Progenitor cell of endocrine pancreas (in vitro differentiated cells): ENCODE measurements at places on chromosomes 6 and 20. TPM values are rescaled to one million over a fixed set of nuclear protein-coding genes. Genes with fewer than 3 reads are reported as not detected.

FRK gene
- 8.6 and 8.8 TPM in 2 replicates for total RNA-seq

PI16 gene
- not detected in 2 replicates for total RNA-seq

- H3K4me3 ChIP-seq = peak overlapping the region; percentile 29
- H3K36me3 ChIP-seq = no peaks in the 10 kb centered on the region
- peaks cover 77% of the 10 kb centered on the region for H3K27me3 ChIP-seq
These were observed 1.4 kb upstream of the INSM1 start for GRCh38 chr20:20366551-20366875.

DNA sequence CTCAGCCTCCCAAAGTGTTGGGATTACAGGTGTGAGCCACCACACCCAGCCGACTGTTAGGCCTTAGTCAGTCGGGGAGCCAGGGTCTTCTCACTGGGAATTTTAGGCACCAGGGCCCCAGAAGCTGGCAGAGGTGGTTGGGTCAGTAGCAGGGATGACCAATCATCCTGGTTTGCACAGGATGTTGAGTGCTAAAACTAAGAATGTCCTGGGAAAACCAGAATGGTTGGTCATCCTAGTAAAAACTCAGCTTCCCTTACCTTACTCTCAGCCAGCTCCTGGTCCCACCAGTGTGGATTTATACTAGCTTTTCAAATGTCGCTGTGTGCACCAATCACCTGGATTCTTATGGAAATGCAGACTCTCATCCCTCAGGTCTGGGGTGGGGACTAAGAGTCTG lies 31.8 kb downstream of the KCNG1 start:
- no peak overlapping the region for H3K4me3 ChIP-seq
- H3K4me1 ChIP-seq = peaks cover 4% of the 10 kb centered on the region
- H3K27me3 ChIP-seq = peaks cover 7% of the 10 kb centered on the region
- no peak for DNase-seq
- no peaks in the 10 kb centered on the region for H3K36me3 ChIP-seq
- H3K27ac ChIP-seq = no peak overlapping the region

- H3K27me3 ChIP-seq = no peaks in the 10 kb centered on the region
- no peak overlapping the region for H3K4me3 ChIP-seq
- peaks cover 16% of the 10 kb centered on the region for H3K4me1 ChIP-seq
- no peak for DNase-seq
- peaks cover 5% of the 10 kb centered on the region for H3K36me3 ChIP-seq
- no peak overlapping the region for H3K27ac ChIP-seq
These were observed 68.5 kb downstream of the FYN start for GRCh38 chr6:111804627-111805235.

GRCh38 chr6:69584913-69585729 lies 211.7 kb downstream of the LMBRD1 start:
- H3K27me3 ChIP-seq = peaks cover 7% of the 10 kb centered on the region
- no peaks in the 10 kb centered on the region for H3K36me3 ChIP-seq
- H3K4me3 ChIP-seq = no peak overlapping the region
- no peak overlapping the region for H3K27ac ChIP-seq
- no peaks in the 10 kb centered on the region for H3K4me1 ChIP-seq

- H3K4me1 ChIP-seq = no peaks in the 10 kb centered on the region
- H3K36me3 ChIP-seq = peaks cover 11% of the 10 kb centered on the region
- H3K27me3 ChIP-seq = no peaks in the 10 kb centered on the region
- no peak overlapping the region for H3K27ac ChIP-seq
- no peak for DNase-seq
- H3K4me3 ChIP-seq = no peak overlapping the region
These were observed 88.8 kb downstream of the ATRN start for GRCh38 chr20:3559637-3560036.

GRCh38 chr6:125981571-125982185 lies 4.7 kb upstream of the TRMT11 start:
- DNase-seq = no peak
- H3K27me3 ChIP-seq = no peaks in the 10 kb centered on the region
- peaks cover 3% of the 10 kb centered on the region for H3K36me3 ChIP-seq
- no peaks in the 10 kb centered on the region for H3K4me1 ChIP-seq
